ENCODE measurements at places on chromosomes 4 and X.

DNA sequence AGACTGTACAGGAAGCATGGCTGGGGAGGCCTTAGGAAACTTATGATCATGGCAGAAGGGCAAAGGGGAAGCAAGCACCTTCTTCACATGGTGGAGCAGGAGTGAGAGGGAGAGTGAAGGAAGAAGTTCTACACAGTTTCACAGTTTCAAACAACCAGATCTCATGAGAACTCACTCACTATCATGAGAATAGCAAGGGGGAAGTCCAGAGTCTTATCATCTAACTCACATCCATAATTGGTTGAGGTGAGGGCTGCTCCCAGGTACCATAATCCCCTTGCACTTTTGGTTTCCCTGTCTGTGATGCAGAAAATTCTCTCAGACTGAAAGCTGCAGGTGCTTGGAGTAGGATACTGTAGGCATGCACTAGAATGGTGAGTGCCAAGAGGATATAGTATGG, 233.8 kb upstream of the CPEB2 start:
- no peak for DNase-seq
- H3K27ac ChIP-seq = no peak overlapping the region
- no peaks in the 10 kb centered on the region for H3K36me3 ChIP-seq
- no peaks in the 10 kb centered on the region for H3K4me1 ChIP-seq
- H3K4me3 ChIP-seq = no peak overlapping the region

GRCh38 chr4:64385220-64385619, 24.0 kb downstream of the TECRL start:
- no peak overlapping the region for H3K27ac ChIP-seq
- no peaks in the 10 kb centered on the region for H3K27me3 ChIP-seq
- no peak overlapping the region for H3K4me3 ChIP-seq
- no peak for DNase-seq
- no peaks in the 10 kb centered on the region for H3K4me1 ChIP-seq

DNA sequence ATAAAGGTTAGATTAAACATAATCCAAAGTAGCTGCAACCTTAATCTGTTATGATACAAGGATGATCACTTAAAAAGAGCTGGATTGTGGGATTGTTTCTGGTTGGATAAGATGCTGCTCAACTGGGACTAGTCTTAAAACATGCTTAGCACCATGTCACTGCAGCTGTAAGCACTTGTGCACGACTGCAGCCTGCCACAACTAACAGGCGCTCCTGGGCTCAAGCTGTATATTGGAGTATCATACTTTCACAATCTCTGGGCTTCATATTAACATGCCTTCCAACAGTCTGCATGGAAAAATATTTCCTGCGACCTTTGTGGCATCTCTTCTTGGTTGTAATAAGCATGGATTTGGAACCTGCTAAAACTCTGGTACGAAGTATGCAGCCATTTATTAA, 493.0 kb upstream of the PITX2 start:
- H3K27ac ChIP-seq = no peak overlapping the region
- no peaks in the 10 kb centered on the region for H3K36me3 ChIP-seq
- no peak overlapping the region for H3K4me3 ChIP-seq
- no peaks in the 10 kb centered on the region for H3K27me3 ChIP-seq
- no peak for DNase-seq

GRCh38 chr4:8407756-8408155, 32.8 kb downstream of the ACOX3 start:
- H3K4me1 ChIP-seq = peaks cover 5% of the 10 kb centered on the region
- no peak overlapping the region for H3K27ac ChIP-seq
- DNase-seq = no peak
- no peak overlapping the region for H3K4me3 ChIP-seq
- H3K27me3 ChIP-seq = no peaks in the 10 kb centered on the region

DNA sequence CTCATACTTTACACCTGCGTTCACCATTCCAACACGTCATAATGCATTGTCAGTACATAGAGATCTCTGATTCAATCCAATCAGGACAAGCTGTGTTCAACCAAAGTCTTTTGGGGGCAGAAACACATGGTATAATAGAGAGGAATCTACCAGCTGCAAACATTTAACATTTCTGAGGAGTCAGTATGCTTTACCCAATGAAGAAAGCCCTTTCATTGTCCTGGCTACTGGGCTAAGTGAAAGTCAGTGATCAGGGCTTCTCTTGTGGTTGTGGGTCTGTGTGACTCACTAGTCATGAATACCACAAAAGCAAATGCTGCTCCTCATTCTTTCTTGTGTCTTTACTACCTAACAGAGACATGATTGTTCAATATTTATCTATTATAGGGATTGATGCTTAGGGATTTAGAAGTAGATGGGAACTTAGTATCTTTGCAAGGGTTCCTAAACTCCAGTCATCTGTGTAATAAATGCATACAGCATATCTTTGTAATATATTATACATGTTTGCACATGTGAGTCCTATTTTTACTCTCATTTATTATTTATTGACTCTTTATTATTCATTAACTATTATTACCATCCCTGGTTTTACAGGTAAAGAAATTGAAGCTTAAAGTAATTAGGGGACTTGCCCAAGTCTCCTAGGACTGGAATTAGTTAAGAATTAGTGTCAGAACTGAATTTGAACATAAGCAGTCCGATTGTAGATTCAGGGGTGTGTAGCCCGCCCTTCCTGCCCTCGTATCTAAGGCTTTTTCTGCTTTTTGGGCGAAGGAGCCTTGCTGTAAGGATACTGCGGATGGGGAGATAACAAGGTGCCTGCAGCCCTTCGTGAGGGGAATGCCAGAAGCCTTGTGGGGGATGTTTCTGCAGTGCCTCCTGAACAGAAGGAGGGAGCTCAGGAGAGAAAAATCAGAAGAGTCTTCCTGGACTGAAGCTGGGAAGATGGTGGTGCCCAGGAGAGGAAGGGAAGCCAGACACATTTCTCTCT, 353.1 kb upstream of the BOD1L1 start:
- no peak overlapping the region for H3K4me3 ChIP-seq
- DNase-seq = no peak
- H3K4me1 ChIP-seq = no peaks in the 10 kb centered on the region

GRCh38 chr4:19707876-19708275, 543.8 kb upstream of the SLIT2 start:
- H3K4me1 ChIP-seq = no peaks in the 10 kb centered on the region
- H3K27ac ChIP-seq = no peak overlapping the region
- no peak for DNase-seq
- H3K36me3 ChIP-seq = no peaks in the 10 kb centered on the region

DNA sequence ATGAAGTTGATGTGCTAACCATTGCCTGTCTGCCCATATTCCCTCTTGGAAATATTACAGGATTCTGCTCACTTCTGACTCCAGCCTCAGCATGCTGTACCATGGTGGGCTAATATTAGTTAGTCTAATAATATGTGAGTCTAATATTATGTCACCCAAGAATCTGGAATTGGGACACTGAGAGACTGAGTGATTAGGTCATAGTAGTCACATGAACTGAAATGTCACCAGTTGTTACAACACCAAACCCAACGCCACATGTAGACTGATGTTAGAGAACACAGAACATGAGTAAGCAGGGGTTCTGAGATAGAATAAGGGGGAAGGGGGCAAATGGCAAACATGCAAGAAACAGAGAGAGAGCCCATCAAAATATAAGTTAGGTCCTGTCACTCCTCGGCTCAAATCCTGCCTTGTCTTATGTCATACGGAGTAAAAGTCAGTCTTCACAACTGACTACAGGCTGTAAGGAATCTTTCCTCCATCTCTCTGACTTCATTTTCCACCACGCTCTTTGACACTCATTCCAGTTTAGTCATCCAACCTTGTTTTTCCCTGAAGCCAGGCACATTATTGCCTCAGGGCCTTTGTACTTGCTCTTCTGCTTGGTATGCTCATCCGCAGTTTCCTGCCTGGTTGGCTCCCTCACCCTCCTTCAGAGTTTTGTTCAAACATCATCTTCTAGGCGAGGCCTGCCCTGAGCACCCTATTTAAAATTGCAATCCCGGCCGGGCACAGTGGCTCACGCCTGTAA, 9.6 kb upstream of the SLAIN2 start:
- H3K27ac ChIP-seq = no peak overlapping the region
- no peaks in the 10 kb centered on the region for H3K4me1 ChIP-seq
- no peak overlapping the region for H3K4me3 ChIP-seq

DNA sequence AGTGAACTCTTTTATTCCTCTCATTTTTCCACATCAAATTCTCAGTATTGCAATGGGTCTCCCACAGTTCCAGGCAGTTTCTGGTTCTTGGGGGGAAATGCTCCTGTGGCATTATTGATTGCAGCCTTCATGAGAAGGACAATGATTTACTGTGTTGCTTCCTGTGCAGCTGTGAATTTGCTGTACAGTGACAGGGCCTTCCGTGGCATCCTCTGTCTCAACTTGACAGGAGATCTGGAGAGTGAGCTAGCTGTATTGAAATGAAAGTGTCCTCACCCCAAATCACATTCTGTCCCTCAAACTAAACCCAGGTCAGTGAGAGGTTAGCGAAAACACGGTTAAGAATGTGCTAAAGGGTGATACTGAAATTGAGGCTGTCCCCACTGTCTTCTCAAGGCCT, 77.1 kb upstream of the ATOH1 start:
- DNase-seq = no peak
- no peaks in the 10 kb centered on the region for H3K36me3 ChIP-seq
- H3K27me3 ChIP-seq = no peaks in the 10 kb centered on the region
- H3K27ac ChIP-seq = no peak overlapping the region

DNA sequence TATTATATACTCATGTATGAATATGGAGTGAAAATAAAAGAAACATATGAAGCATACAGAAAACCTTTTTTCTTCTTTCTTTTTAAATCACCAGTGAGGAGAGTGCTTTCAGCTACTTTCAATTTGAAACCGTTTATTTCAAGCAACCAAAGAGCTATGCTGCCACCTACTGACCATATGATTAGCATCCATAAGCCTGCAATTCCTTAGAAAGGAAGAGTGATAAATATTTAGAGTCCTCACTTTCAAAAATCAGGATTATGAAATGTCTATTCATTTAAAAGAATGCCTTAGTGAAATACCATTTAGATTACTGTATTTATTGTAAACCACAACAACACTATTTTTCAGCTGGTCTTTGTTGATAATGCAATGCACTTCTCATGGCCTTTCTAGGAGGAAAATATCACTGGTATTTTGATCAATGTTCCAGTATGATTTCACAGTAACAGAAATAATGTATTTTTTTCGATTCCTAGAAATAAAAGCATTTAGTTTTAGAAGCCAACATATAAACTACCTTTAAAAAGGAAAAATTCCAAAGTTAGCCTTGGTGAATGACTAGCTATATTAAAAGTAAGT, 667.6 kb downstream of the PCDH18 start:
- no peaks in the 10 kb centered on the region for H3K27me3 ChIP-seq
- DNase-seq = no peak
- H3K4me1 ChIP-seq = peaks cover 3% of the 10 kb centered on the region
- H3K36me3 ChIP-seq = no peaks in the 10 kb centered on the region

GRCh38 chr4:113122066-113122465, 72.6 kb downstream of the ANK2 start:
- H3K27me3 ChIP-seq = no peaks in the 10 kb centered on the region
- H3K4me3 ChIP-seq = no peak overlapping the region
- H3K4me1 ChIP-seq = no peaks in the 10 kb centered on the region
- no peak for DNase-seq
- H3K27ac ChIP-seq = no peak overlapping the region

DNA sequence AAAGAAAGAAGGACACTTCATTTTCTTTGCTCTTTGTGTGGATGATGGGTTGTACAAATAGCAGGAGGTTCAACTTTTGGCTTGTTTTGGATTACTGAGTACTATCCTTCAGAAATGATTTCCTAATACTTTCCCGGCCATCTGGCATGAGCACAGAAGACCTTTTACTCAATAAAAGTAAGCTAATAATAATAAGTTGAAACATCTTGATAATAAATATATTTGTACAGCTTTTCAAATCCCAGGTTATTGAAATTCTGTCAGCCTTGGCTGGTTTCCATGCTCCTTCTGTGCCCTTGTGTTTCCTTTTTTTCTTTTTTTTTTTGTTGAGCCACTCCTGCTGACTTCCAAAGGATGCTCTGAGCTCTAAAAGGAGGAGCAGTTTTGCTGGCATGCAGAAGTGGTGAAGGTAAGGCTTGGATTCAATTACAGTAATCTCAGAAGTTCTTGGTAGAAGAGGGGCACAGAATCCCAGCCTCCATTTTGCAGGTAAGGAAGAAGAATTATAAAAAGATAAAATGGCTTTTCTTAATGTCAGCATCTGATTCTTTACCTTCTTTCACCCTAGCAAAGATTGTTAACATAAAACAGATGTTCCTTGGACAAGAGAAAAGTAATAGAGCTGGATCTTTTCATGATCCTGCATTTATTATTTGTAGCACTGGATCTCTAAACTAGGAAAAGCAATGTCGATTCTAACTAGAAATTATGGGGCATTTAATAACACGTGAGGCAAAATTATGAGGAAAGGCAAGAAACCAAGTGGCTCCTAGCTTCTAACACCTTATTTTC, 31.9 kb downstream of the REPS2 start:
- DNase-seq = no peak
- no peaks in the 10 kb centered on the region for H3K36me3 ChIP-seq
- H3K4me3 ChIP-seq = no peak overlapping the region
- no peaks in the 10 kb centered on the region for H3K4me1 ChIP-seq
- no peaks in the 10 kb centered on the region for H3K27me3 ChIP-seq

GRCh38 chr4:73593631-73594241, 26.5 kb downstream of the RASSF6 start:
- no peak for DNase-seq
- no peak overlapping the region for H3K4me3 ChIP-seq
- H3K36me3 ChIP-seq = no peaks in the 10 kb centered on the region
- H3K27me3 ChIP-seq = no peaks in the 10 kb centered on the region
- no peaks in the 10 kb centered on the region for H3K4me1 ChIP-seq
- H3K27ac ChIP-seq = no peak overlapping the region

DNA sequence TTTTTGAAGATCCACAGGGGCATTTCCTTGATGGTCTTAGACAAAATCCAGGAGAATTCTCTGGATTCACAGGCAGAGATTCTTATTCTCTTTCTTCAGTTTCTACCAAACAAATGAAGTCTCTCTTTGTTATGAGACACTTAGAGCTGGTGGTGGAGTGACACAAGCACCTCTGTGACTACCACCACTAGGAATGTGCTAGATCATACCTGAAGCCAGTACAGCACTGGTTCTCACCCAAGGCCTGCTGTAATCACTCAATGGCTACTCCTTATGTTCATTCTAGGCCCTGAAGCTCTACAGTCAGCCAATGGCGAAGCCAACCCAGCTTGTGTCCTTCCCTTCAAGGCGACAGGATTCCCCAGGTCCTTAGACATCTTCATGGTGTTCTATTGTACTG, 482.3 kb downstream of the TRAM1L1 start:
- no peaks in the 10 kb centered on the region for H3K36me3 ChIP-seq
- H3K4me1 ChIP-seq = no peaks in the 10 kb centered on the region
- DNase-seq = no peak
- no peaks in the 10 kb centered on the region for H3K27me3 ChIP-seq
- H3K27ac ChIP-seq = no peak overlapping the region

GRCh38 chr4:655464-656151, 18.5 kb downstream of the ATP5ME start:
- no peak overlapping the region for H3K4me3 ChIP-seq
- H3K27me3 ChIP-seq = no peaks in the 10 kb centered on the region
- H3K4me1 ChIP-seq = no peaks in the 10 kb centered on the region
- no peaks in the 10 kb centered on the region for H3K36me3 ChIP-seq
